ENCODE measurements at places on chromosomes 2 and 18.

DNA sequence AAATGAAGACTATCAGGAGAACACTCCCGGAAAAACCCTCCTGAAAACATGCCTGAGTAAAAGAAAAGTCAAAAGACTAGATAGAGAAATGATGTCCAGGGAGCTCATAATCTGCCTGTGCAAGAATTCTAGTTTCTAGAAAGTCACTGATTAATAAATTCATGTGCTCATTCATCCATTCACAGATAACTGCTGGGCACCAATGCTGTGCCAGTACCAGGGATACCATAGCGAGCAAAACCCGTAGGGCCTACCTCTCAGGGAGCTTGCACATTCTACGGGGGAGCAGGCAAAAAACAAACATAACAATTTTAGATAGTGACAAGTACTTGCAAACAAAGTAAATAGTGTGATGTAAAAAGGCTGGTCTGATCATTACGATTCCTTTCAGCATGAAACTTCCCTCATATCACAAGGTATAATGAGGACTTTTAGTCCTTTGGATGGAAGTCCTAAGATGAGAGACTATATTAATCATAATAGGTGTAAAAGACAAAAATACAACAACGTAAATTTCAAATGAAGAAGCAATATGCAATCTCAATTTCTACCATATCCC, 289.9 kb downstream of the AFF3 start:
- DNase-seq = no peak

- DNase-seq = no peak
These were observed 334.0 kb downstream of the TRIB2 start for GRCh38 chr2:13050764-13051163.

- DNase-seq = no peak
These were observed 97.2 kb upstream of the DSEL start for GRCh38 chr18:67613731-67614130.

DNA sequence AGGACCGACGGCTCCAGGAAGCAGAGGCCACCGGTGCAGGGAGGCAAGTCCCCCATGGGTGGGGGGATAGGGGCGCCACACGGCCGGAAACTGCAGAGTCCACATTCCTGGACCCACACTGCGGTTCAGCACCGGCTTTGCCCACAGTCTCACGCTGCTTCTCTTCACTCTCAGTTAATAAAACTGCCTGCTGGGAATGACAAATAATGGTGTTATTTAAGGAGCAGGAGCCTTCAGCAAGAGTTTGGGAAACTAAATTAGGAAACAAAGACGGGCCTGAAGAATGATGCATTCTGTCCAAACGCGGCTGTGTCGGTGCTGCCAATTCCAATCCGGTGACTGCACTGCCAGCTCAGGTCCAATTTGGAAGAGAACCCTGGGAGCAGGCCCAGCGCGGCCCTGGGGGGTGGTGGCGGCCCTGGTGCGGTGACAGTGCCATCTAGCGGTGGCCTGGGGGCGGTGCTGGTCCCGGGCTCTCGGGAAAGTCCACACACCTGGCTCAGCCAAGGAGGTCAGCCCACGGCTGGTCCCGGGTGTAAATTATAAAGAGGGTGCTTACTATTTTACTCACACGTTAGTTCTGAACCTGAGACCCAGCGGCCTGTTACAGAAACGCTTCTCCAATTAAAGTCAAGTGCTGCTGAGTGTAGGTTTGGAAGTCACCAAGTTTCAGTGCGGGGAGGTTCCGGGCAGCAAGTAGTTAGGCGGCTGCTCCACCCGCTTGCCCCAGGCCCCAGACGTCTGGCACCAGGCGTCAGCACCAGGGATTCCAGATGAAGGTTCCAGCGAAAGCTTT, 73.1 kb upstream of the PXDN start:
- no peak for DNase-seq

GRCh38 chr2:64523666-64524603, at the start of gene AFTPH:
TSS of gene AFTPH (plus strand) at chr2:64524328. CDS start at chr2:64551475, 27,147 bp downstream.
- DNase-seq = peak; percentile 97

- no peak for DNase-seq
These were observed 561.9 kb downstream of the GALR1 start for GRCh38 chr18:77811503-77811902.

Data from NCI-H524 (cell line).